Pons (tissue), 1 donor: ENCODE measurements at places on chromosomes 3 and 15.

- no peak for DNase-seq
These were observed 266.7 kb downstream of the SLCO3A1 start for GRCh38 chr15:92120094-92120795.

- no peak for DNase-seq
These were observed 10.2 kb upstream of the APBA2 start for GRCh38 chr15:28875461-28876000.

DNA sequence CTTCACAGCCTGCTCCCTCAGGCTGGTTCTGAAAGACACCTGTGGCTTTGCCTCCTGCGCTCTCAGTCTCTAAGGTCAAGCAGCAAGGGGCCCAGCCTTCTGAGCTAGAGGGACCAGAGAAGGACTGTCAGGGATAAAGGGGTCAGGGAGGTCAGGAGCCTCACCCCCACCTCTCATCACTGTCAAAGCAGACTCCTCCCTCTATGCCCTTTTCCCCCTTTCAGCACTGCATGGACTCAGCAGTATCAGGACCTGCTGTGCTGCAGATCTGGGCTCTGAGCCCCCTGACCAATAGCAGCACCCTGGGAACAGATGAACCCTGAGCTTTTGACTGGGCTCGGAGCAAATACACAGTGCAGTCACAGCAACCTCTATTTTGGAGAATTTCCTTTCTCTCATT, 3.2 kb upstream of the BMF start:
- no peak for DNase-seq

- peak; percentile 66 for DNase-seq
These were observed 61.8 kb downstream of the ZBTB20 start for GRCh38 chr3:115085197-115085865.

DNA sequence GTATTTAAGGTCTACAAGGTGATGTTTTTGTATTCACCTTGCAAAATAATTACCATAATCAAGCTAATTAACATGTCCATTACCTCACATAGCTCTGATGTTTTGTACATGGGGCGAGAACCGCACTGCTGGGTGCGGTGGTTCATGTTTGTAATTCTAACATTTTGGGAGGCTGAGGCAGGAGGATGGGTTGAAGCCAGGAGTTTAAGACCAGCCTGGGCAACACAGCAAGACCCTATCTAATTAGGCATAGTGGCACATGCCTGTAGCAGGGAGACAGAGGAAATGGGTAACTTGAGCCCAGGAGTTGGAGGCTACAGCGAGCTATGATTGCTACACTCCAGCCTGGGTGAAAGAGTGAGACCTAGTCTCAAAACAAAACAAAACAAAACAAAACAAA, 248.2 kb upstream of the NSMCE3 start:
- DNase-seq, result no peak

DNA sequence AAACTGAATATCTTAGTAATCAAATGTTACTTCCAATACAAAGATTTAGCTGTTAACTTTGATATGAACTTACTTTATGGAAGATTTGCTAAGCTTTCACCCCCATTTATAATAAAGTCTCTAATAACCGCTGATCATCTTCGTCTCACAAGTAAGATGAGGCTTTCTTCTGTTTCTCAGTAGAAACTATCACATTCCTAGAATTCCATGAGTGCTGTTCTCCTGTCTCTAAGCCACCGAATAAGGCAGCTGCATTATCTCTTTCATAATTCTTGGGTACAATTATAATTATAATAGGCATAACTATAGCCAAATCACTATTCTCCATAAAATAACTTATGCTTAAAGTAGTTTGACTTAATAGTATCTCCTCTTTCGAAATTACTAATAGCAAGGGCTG, 18.3 kb upstream of the SETMAR start:
- no peak for DNase-seq

DNA sequence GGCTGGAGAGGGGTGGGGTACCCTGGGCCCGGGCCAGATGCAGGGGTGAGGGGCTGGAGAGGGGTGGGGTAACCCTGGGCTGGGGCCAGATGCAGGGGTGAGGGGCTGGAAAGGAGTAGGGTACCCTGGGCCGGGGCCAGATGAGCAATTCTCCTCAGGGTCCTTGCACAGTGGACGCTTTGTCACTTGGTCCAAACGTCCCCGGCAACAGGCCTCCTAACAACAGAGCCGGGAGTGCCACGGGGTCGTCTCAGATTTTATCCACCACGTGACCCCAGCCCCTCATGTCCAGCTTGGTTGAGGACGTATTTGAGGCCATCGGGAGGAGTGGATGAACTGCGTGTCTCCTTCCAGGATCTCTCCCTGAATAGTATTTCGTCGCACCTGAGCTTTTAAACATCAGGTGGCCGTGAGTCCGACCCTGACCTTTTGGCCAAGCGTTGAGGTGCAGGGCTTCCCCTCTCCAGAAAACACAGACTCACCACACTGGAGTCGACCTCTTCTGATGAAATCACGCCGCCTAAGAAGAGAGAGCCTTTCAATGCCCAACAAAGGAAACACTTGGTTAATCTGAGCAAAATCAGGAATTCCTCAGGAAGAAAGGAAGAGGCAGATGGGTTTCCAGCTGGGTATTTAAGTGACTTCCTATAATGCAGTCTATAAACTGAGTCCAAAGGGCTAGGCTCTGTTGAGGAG, 12.8 kb upstream of the LRRC15 start:
- DNase-seq, result no peak

GRCh38 chr3:18423401-18424212, 1.5 kb downstream of the SATB1 start:
- peak; percentile 79 for DNase-seq

DNA sequence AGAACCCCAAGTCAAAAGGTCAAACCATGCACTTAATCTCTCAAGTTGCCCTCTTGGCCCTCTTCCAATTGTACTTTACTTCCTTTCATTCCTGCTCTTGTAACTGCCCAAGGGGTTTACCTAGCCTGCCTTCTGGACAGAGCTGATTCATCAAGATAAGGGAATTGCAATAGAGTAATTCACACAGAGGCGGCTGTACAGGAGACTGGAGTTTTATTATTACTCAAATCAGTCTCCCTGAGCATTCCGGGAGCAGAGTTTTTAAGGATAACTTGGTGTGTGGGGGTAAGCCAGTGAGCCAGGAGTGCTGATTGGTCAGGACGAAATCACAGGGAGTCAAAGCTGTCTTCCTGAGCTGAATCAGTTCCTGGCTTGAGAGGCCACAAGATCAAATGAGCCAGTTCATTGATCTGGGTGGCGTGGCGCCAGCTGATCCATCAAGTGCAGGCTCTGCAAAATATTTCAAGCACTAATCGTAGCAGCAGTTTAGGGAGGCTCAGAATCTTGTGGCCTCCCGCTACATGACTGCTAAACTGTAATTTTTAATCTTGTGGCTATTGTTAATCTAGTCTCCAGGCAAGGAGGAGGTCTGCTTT, 590.0 kb downstream of the EPHA3 start:
- no peak for DNase-seq

DNA sequence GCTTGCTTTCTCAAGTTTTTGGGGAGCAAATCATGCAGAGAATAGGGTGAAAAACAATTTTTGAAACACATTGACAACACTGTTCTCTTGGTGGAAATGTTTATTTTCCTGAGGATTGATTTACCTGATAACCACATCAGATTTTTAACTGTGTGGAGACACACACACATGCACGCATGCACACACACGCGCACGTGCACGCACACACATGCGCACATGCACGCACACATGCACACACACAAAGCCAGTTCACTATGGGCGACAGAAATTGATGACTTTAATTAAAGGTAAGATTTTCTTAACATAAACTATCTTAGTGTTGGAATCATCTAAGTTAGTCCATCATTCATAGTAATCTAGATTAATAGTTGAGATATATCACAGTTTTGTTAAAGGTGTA, 15.3 kb downstream of the LMLN start:
- DNase-seq, result no peak

- DNase-seq, result no peak
These were observed 357 bp upstream of the MAN2C1 start for GRCh38 chr15:75368689-75369239.

- DNase-seq, result no peak
These were observed 48.4 kb upstream of the SPPL2A start for GRCh38 chr15:50813865-50814264.

GRCh38 chr3:190077395-190078045, 43.2 kb downstream of the P3H2 start:
- DNase-seq, result no peak

DNA sequence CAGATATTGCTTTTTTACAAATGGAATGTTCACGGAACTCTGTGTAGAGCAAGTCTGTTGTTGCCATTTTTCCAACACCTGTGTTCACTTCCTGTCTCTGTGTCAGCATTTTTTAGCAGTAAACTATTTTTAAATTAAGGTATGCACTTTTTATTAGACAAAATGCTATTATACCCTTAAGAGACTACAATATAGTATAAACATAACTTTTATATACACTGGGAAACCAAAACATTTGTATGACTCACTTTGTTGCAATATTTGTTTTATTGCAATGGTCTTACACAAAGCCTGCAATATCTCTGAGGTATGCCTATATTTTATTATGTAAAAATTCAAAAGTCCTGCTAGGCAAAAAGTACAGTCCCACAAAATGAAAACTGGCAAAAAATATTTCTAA, 39.8 kb upstream of the FGF7 start:
- no peak for DNase-seq

- DNase-seq, result no peak
These were observed 73.1 kb downstream of the FGF7 start for GRCh38 chr15:49495993-49496753.

- DNase-seq, result no peak
These were observed 219.3 kb downstream of the EBLN2 start for GRCh38 chr3:73280746-73281145.

- DNase-seq, result no peak
These were observed 87.1 kb downstream of the DNAJB8 start for GRCh38 chr3:128379367-128380160.

DNA sequence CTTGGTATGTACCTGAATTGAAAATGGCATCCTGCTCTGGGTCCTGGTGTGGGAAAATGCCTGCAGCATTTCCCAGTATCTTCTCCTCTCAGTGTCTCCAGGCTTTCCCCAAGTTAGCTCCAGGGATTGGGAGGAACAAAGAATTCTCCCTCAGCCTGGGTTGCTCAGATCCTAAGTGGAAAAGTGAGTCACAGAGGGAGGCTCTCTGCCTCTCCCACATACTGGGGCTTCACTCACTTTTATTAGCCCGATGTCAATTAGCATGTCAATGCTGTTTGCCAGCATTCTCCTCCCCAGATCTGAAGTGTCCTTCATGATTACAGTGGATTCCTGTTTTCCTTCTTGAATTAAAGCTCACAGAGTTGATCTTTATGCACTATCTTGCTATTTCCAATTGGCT, 655.0 kb downstream of the EPHA3 start:
- DNase-seq, result no peak

GRCh38 chr15:82963471-82964341, 11.2 kb upstream of the HOMER2 start:
- DNase-seq, result no peak

DNA sequence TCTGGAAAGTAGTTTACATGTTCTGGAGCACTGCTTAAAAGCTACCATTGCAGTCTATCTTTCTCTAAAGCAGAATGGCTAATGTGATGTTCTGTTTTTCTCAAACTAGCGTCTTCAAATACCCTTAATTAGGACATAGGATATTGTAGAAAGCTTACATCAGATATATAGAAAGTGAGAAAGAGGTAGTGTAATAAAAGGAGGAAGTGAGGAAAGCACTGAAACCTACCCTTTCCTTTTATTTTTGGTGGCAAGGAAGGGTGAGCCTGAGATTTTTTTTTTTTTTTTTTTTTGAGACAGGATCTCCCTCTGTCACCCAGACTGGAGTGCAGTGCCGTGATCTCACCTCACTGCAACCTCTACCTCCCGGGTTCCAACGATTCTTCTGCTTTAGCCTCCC, 9.4 kb downstream of the SENP2 start:
- DNase-seq, result no peak

GRCh38 chr3:121757087-121757811, 7.7 kb upstream of the GOLGB1 start:
- no peak for DNase-seq

DNA sequence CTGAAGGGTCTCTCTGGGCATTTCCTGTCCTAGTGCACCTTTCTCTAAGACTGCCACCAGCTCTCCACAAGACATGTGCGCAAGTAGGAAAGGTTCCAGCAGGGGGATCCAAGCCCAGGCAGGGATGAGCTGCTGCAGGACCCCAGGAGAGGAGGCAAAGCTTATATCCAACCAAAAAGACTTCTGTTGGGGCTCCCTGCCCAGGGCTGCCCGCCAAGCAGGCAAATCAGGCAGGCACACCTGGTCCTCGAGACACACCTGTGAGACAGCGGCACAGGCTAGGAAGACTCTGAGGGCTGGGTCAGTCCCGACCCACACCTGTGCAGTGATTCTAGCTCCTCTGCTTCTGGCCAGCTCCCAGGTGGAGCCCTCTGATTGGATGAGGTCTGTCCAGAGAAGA, 80.6 kb downstream of the MYLK start:
- DNase-seq, result no peak

GRCh38 chr15:49900006-49900902, 218.8 kb downstream of the ATP8B4 start:
- DNase-seq, result peak; percentile 55

- DNase-seq, result no peak
These were observed 58.8 kb downstream of the MAP3K13 start for GRCh38 chr3:185421577-185422232.

DNA sequence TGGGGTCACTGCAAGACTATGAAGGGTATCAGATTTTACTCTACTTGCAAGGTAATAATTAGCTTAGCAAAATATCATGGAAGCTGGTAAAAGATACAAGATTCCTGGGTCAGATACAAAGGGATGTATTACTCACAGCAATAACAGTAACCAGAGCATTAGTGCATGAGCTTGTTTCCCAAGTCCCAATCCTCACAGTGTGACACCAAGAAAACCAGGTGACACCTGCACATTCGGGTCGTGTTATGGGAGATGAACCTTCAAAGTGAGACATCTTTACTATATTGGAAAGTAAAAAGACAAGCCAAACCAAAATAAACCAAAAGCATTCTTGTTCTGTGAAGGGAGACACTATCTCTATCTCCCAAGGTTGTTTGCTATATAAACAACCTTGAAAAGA, 528.7 kb upstream of the TGFBR2 start:
- no peak for DNase-seq
